ENCODE measurements at places on chromosomes 3 and 15.

DNA sequence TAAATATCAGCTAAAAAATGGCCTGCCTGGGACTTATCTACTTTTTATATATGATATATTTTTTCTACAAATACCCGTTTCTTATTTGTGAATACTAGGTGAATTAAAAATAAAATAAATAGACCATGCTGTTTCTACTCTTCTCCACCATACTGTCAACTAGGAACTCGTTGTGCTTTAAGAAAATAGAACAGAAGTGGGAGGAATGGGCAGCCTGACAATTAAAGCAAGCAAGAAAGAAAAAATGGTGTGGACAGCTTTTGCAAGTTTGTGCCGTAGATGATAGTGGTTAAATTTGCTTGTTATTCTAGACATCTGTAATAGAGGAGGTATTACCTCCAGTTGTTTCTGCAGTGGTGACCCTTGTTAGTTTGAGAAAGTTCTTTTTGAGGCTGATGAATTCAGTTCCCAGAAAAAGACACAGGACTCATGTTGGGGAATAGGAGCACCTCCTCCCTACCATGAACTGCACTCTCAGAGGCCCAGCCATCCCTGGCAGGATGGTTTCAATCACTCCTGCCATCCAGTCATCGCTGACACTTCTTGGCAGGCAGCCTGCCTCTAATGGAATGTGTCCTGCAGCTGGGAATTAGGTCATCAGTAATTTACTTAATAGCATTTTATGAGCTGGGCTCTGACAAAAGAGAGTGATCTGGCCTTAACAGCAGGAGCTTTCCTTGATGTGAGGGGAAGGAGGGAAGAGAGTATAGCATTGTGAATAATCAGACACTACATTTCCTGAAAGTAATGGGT lies 105.0 kb upstream of the GAP43 start:
- DNase-seq = no peak

GRCh38 chr15:68991723-68992122 lies 22.8 kb upstream of the NOX5 start:
- DNase-seq = no peak

GRCh38 chr15:65204931-65205660 lies 6.2 kb downstream of the CILP start:
- no peak for DNase-seq

GRCh38 chr3:157499342-157499963 lies 3.8 kb downstream of the VEPH1 start:
- DNase-seq = no peak

GRCh38 chr3:100518983-100519382 lies 26.6 kb downstream of the TMEM45A start:
- DNase-seq = no peak
